ENCODE measurements at places on chromosomes 2 and 18.

DNA sequence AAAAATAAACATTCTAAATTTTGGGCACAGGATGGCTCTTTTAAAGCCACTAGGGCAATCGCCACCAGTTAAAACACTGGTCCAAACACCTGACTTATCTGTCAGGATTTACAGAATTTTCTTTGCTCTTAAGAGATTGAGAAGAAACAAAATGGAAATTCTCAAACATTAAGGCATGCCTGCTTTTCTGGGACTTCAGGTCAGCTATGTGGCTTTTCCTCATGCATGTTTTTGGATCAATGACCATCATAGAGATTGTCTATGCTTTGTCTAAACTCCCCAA lies 112.7 kb downstream of the SMAD2 start:
- no peak for DNase-seq

DNA sequence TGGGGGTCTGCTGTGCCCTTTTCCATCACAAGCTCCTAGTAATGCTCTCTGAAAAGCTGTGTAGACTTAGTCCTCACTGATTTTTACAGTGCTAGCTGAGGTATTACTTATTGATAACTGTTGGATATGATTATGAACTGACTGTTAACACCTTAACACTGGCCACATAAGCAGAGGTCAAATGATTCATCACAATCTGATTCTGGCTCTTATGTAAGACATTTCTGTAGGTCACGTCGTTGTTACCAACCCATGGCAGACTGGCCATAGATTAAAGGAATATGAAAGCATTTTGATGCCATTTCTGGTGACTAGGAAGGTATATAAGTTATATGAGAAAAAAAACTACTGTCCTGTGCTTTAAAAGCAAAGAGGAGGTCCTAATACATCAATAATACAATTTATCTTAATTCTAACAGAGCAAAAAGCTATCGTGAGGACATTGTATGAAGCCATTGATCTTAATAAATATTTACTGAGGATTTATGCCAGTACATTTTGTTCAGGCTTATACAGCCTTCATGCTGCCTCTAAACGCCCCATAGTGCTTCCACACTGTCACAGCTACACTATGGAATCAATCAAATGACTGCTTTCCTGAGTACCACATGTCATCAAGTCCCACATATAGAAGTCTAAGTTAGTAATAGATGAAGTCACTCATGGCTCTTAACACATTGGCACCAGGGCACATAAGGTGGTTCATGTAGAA lies 6.9 kb upstream of the RND3 start:
- DNase-seq, result no peak

- no peak for DNase-seq
Measured at GRCh38 chr2:40716879-40717278, 265.0 kb upstream of the SLC8A1 start.

DNA sequence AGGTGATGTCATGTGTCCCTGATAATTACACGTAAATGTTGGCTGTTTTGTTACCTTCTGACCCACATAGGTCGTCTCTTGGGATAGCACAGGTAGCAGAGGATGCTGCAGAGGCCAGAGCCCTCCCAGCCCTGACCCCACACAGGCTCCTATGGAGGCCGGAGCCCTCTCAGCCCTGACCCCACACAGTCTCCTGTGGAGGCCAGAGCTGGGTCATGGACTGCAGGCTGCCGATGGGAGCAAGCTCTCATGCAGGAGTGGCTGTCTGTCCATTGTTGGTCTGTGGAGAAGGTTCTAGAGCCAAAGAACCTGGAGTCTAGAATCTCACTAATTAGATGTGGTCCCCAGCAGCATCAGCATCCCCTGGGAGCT lies 155.5 kb downstream of the LDLRAD4 start:
- DNase-seq, result no peak

- no peak for DNase-seq
Measured at GRCh38 chr2:70708376-70709199, 59.4 kb downstream of the ADD2 start.

- DNase-seq, result no peak
Measured at GRCh38 chr2:143607231-143608062, 478.2 kb downstream of the ARHGAP15 start.
